ENCODE measurements at places on chromosomes 4 and X. TPM values are rescaled to one million over a fixed set of nuclear protein-coding genes. Genes with fewer than 3 reads are reported as not detected.

DNA sequence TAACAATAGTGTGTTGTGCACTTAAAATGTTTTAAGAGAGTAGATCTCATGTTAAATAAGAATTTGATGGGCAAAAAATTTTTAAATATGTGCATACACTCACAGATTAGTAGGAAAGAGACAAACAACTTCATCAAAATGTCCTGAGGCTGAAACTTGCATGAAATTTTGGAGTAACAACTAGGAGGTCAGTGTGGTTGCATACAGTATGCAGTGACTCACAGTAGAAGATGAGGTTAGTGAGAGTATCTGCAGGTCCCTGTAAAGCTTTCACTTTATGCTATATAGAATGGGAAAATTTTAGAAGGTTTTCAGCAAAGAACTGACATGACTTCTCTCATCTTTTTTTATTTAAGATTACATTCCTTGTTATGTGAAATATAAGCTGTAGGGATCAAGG, 453.1 kb upstream of the KLHL4 start:
- H3K27me3 ChIP-seq, result no peaks in the 10 kb centered on the region
- H3K36me3 ChIP-seq, result no peaks in the 10 kb centered on the region
- DNase-seq, result no peak
- no peak overlapping the region for H3K27ac ChIP-seq
- no peak overlapping the region for H3K4me3 ChIP-seq

GRCh38 chr4:165207431-165208220, at the start of gene KLHL2:
TSS of gene KLHL2 (plus strand) at chr4:165207561. CDS start at chr4:165207877, 316 bp downstream.
- no peaks in the 10 kb centered on the region for H3K27me3 ChIP-seq
- H3K27ac ChIP-seq, result peak within 1 kb of the TSS; percentile 40
- no peaks in the 10 kb centered on the region for H3K36me3 ChIP-seq
- peaks cover 43% of the 10 kb centered on the region for H3K4me1 ChIP-seq
- H3K4me3 ChIP-seq, result peak within 1 kb of the TSS; percentile 85

DNA sequence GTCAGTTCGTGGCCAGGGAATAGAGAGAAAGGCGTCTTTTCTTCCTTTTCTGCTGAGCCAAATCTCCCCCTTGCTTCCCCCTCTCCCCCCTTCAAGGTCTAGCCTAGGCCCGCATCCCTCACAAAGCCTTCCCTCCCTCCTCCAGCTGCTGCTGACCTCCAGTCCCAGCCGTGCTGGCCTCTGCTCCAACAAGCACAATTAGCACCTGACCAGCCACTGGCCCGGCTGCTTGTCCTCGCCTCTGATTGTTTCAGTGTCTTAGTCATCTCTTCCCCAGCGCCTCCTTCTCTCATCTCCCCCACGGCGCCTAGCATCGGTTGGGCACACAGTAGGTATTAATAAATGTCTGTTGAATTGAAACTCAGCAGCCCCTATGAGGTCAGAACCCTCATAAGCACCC, 4.2 kb downstream of the ELF4 start:
- DNase-seq, result no peak
- H3K36me3 ChIP-seq, result no peaks in the 10 kb centered on the region
- H3K27me3 ChIP-seq, result no peaks in the 10 kb centered on the region
- peaks cover 33% of the 10 kb centered on the region for H3K4me1 ChIP-seq
- H3K4me3 ChIP-seq, result no peak overlapping the region
- no peak overlapping the region for H3K27ac ChIP-seq

Gene GAGE10
- not detected for total RNA-seq

- no peak for DNase-seq
- no peaks in the 10 kb centered on the region for H3K36me3 ChIP-seq
- H3K4me3 ChIP-seq, result no peak overlapping the region
- H3K27ac ChIP-seq, result no peak overlapping the region
- no peaks in the 10 kb centered on the region for H3K4me1 ChIP-seq
Measured at GRCh38 chrX:70769659-70770227, 138.8 kb downstream of the TEX11 start.

- peak; percentile 3 for DNase-seq
- no peaks in the 10 kb centered on the region for H3K27me3 ChIP-seq
- H3K4me1 ChIP-seq, result no peaks in the 10 kb centered on the region
Measured at GRCh38 chr4:114180481-114180880, 201.0 kb upstream of the ARSJ start.

Gene PDGFC
- 0.13 TPM for total RNA-seq

Gene FGG
- not detected for total RNA-seq

GRCh38 chrX:29468911-29469494, 746.4 kb upstream of the MAGEB2 start:
- no peak overlapping the region for H3K4me3 ChIP-seq
- no peak for DNase-seq
- no peak overlapping the region for H3K27ac ChIP-seq
- H3K27me3 ChIP-seq, result no peaks in the 10 kb centered on the region
- H3K4me1 ChIP-seq, result no peaks in the 10 kb centered on the region

Gene FGB
- total RNA-seq, result not detected
